Stimulated activated CD4-positive, alpha-beta T cell treated with anti-CD3 and anti-CD28 coated beads, Interleukin-2, amount 100 ng/mL, for 4 hours (primary cell): ENCODE measurements at places on chromosomes 6 and 20.

DNA sequence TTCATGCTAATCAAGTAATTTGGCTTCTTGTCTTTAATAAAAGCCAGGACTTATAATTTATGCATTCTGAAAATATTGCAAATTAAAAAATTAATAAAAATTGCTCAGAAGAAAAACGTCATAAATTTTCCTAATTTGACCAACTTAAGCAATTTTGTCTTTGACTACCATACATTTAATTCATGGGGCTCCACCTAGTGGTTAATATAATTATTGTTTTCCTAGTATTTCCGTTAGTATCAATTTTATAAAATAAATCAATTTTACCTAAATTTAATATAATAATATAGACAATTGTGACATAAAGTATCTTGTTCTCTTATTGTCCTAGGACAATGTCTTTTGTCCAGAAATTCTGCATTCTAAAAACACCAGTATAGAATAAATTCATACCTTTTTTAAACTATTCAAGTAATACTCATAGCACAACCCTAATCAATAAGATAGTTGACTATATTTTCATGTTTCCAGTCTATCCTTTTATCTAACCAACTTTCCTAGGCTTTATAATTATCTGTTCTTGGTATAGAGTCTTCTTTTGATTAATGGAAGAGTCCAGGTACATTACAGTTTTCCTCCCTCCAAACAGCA, 319.9 kb downstream of the TRDN start:
- no peak for DNase-seq

DNA sequence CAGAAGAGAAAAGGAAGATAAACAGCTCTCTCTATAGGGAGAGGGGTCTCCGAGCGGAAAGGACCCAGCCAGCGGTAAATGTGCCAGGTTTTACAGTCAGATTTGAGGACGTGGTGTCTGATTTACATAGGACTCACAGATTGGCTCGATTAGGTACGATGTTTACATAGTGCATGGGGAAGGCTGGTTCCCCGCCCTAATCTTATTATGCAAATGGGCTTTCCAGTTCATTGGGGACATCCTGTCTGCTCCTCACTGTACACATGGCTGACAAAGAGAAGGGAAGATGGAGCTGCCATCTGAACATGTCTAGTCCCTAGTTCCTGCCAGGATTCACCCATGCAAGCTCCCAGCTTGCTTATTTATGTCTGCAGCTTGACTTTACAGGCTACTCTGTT, 119.9 kb downstream of the RNF144B start:
- DNase-seq, result no peak

GRCh38 chr6:169384291-169384690, 130.6 kb upstream of the THBS2 start:
- DNase-seq, result no peak

DNA sequence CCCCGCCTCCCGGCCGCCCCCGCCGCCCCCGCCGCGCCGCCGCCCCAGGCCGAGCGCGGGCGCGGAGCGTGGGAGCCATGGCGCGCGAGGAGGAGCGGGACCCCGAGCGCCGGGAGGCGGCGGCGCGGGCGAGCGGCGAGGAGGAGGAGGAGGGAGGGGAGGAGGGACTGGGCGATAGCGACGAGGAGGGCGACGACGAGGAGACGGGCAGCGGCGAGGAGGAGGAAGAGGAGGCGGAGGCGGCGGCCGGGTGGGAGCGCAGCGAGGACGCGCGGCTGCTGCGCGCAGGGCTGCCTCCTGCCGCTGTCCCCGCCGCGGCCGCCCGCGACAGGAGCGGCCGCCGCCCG, at the start of gene SLC24A3:
TSS of gene SLC24A3 (plus strand) at position 174 of the 347 bp plus-strand sequence.
- no peak for DNase-seq

- no peak for DNase-seq
Observed at GRCh38 chr6:8082954-8083858, 19.0 kb upstream of the BLOC1S5 start.

- DNase-seq, result no peak
Observed at GRCh38 chr20:21377701-21378100, 19.6 kb downstream of the NKX2-4 start.

GRCh38 chr6:125753218-125753936, 3.9 kb downstream of the HEY2 start:
- no peak for DNase-seq

DNA sequence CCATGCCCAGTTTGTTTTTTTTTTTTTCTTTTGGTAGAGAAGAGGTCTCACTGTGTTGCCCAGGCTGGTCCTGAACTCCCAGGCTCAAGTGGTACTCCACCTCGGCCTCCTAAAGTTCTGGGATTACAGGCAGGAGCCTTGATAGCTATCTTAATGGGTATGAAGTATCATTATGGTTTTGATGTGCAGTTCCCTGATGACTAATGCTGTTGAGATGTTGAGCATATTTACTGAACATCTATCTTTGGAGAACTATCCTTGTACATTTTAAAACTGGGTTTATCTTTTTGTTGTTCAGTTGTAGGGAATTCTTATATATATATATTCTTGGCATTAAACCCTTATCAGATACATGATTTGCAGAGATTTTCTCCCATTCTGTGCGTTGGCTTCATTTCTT, 21.4 kb upstream of the MYL9 start:
- DNase-seq, result no peak

GRCh38 chr6:53042112-53042511, 23.1 kb upstream of the FBXO9 start:
- no peak for DNase-seq

DNA sequence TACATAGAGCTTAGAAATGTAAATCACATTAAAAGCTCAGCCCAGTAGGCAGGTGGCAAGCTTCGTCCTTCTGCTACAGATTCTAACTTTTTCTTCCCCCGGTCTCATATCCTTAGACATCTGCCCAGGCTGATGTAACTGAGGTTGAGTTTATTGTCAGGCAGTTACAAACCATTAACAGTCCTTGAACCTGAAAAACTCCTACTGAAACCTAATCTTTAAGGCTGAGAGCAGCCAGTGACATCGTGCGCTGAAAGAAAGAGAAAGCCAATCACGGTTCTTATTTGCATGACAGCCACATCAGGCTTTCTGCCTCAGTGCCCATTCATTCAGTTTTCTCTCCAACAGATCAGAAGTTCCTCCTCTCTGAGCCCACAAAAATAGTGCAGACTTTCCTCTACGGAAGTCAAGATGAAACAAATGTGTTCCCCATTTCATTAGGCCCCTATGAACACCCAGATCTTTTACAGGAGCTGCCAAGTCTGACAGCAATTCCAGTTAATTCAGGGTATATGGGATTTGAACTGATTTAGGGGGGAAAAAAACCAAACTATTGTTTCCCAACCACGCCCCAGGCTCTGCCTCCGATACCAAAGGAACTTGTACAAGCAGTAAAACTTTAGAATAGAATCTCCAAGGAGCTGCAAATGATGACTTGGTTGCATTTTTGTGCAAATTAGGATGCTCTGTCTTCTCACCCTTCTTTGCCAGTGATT, at the start of gene NHSL1:
TSS of gene NHSL1 (minus strand) at position 192 of the 716 bp plus-strand sequence. CDS start 204 bp downstream, outside the sequence.
- DNase-seq, result no peak

GRCh38 chr6:142960098-142960497, 15.1 kb upstream of the HIVEP2 start:
- no peak for DNase-seq

DNA sequence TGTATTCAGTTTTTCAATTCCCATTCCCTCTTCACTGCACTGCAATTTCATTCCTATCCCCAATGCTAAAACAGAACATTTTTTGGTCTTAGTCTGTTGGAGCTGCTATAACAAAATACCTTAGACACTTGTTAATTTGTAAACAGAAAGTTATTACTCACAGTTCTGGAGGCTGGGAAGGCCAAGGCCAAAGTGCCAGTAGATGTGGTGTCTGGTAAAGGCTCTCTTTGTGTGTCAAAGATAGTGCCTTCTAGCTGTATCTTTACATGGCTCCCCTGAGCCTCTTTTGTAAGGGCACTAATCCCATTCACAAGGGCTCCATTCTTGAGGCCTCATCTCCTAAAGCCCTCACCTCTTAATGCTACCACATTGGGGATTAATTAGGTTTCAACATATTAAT, 40.0 kb downstream of the PHIP start:
- no peak for DNase-seq

DNA sequence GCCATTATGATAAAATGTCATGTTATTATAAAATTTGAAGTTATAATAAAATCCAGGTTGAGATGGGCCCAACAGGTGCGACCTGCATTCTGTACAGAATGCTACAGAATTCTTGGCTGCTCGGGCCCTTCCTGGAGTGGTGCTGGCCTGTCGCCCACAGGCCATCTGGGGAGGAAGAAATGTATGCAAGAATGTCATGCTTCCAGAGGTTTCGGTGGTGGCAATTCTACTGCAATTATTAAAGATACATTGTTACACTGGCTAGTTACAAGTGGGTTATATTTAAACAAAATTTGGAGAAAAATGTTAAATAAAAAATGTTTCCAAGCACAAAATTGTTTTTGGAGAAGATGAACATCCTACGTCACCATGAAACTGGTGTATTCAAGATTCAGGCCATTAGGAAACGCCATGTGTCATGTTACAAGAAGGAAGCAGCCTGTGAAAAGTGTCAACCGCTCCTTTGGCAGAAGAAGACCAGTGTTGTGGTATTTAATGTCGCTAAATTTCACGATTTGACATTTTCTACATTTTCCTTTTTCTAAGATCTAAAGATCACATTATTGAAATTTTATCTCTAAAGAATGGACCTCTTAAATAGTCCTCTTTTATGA, 7.1 kb downstream of the RAMACL start:
- no peak for DNase-seq

DNA sequence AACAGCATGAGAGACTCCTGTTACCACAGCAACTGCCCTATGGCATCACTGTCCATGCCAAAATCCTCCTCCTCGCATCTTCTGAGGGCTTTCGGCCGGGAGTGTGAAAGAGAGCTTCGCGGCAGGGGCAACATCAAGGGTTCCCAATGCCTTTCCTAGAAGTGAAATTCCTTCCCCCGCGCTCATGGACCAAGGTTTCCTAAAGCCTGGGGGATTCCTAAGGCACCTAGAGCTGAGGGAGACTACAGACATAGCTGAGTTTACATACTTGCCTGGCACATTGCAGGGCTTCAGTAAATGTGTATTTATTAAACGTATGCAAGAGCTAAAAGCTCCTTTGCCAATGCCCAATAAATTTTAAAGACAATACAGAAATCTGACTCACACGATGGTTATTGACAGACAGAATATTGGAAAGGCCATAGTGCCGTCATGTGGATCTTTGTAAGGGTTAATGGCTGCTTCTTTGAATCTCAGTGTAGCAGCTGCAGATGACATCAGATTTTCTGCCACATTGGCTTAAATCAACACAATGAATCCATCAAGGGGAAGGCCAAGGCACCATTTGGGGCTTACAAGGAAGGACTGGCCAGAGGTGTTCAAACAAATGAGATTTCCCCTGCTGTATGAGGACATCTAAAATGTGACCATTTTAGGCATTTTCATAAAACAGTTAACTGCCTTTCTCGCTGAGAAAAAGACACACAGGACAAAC, 281.2 kb upstream of the JARID2 start:
- no peak for DNase-seq

GRCh38 chr20:37390503-37390890, 44.6 kb downstream of the SRC start:
- DNase-seq, result no peak

- DNase-seq, result no peak
Observed at GRCh38 chr6:93523365-93523764, 104.0 kb upstream of the EPHA7 start.

DNA sequence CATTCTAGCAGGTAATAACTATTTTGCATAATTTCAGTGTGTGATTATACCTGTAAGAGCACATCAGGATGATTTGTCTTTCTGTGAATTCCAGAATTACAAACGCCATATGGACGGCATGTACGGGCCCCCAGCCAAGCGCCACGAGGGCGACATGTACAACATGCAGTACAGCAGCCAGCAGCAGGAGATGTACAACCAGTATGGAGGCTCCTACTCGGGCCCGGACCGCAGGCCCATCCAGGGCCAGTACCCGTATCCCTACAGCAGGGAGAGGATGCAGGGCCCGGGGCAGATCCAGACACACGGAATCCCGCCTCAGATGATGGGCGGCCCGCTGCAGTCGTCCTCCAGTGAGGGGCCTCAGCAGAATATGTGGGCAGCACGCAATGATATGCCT, 122.7 kb downstream of the TMEM242 start:
- DNase-seq, result no peak

DNA sequence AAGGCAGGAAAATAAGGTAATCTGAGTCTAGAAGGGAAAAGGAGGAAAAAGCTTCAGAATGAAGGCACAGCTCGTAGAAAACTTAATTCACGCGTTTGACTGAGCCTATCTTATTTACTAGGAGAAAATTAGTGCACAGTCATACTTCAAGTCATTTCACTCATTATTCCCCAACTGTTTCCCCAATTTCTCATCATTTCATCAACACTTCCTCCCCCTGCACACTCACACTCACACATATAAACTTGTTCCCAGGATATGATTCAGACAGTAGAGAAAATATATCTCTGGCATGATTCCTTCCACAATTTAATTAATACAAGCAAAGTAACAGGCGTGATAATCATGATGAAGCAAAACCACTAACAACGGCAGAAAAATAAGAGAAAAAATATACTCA, 94.5 kb upstream of the F13A1 start:
- DNase-seq, result no peak

DNA sequence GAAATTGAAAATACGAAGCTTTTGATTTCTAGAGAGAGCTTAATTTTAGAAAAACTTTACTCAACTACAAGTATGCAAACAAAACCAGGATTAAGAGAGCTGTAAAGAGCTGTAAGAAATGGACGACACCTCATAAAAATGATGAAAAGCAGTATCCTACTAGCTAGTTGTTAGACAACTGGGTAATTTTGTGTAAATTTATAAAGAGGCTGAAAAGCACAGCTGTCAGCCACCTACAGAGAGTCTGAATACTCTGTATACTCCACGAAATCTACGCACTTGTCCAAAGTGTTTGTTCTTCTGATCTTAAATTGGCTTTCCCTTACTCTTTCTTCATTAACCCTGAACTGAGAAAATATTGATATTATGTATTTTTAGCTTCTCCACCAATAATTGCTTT, 808.4 kb upstream of the EPHA7 start:
- no peak for DNase-seq

DNA sequence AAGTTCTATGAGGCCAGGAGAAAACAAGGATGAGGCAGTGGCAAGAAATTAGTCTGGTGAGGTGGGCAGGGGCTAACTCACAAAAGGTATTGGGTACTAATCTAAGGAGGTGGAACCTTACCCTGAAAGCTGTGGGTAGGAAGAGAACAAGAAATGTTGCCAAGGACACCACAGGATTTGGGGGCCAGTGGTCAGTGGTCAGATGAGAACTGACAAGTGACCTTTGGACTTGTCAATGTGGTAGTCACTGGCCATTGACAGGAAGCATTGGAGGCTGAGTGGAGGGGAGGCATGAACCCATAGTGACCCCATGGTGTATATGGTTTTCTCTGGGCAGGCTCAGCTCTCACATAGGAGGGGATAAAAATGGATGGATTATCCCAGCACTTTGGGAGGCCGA, 25.3 kb upstream of the SMIM29 start:
- DNase-seq, result no peak
